ENCODE measurements at places on chromosomes 2 and 18.

GRCh38 chr2:122117371-122117770 lies 361.9 kb downstream of the TSN start:
- no peak for DNase-seq

GRCh38 chr2:20327370-20327769 lies 23.3 kb downstream of the PUM2 start:
- no peak for DNase-seq

GRCh38 chr2:223860809-223861738 lies 23.7 kb upstream of the AP1S3 start:
- no peak for DNase-seq

GRCh38 chr2:170571612-170572011 lies 143.5 kb upstream of the SP5 start:
- DNase-seq, result no peak

DNA sequence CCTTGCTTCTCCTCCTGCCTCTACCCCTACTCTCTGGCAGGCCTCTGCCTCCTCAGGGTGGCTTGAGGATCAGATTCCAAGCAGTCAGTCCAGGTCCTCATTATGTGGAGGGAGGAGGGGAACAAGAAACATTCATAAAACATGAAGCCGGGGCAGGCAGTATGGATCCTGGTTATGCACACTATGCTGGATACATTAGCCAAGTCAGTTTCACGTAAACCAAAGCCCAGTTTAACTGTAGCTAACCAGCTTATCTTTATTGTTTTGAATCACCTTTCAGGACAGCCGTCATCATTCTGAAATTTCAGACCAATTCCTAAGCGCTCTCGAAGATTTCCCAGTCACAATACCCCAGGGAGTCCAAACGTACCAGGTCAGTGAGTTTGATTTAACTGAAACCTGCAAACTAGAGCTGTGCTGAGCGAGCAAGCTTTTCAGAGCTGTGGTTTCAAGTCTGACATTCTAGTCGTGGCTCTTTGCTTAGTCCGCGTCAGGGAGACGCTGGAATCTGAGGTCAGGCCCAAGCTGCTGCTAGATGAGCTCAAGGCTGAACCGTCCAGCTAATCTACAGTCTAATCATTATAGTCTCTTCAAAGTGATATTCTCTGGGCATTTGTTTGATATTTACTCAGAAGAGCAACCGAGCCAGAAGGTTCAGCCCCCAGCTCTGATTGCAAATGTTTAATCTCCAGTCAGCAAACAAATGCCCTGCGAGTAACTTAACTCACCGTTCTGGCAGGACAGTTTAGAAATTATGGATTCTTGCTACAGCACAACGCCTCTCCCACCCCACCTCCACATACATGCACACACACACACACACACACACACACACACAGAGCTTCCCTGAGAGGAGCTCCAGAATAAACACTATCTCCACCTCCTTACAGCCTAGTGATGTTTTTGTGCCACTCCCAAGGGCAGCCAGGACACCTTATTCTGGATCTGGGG lies 63.8 kb upstream of the BZW1 start:
- DNase-seq, result no peak

- no peak for DNase-seq
Measured at GRCh38 chr2:227335713-227336112, 10.7 kb downstream of the MFF start.

GRCh38 chr2:21042958-21043743 lies 722 bp downstream of the APOB start:
- no peak for DNase-seq

DNA sequence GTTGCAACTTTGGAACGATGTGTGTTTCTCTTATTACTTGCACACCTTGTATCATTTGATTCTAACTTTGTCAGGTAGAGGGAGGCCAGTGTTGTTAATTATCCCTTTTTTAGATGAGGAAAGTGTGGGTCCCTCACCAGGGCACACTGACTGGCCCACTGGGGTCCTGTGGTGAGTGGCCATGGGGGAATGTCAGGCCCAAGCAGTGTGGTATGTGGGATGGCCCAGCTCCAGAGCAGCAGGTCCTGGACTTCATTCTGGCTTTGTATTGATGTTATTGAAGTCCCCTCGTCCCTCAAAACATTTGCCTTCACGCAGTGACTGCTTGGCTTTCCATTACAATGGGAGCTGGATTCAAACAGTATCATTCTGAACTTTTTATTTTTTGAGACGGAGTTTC lies 11.7 kb downstream of the NCK2 start:
- no peak for DNase-seq

- no peak for DNase-seq
Measured at GRCh38 chr18:35180455-35180854, 60.4 kb upstream of the ZNF397 start.

- no peak for DNase-seq
Measured at GRCh38 chr2:102387763-102388546, 32.4 kb downstream of the IL18R1 start.

DNA sequence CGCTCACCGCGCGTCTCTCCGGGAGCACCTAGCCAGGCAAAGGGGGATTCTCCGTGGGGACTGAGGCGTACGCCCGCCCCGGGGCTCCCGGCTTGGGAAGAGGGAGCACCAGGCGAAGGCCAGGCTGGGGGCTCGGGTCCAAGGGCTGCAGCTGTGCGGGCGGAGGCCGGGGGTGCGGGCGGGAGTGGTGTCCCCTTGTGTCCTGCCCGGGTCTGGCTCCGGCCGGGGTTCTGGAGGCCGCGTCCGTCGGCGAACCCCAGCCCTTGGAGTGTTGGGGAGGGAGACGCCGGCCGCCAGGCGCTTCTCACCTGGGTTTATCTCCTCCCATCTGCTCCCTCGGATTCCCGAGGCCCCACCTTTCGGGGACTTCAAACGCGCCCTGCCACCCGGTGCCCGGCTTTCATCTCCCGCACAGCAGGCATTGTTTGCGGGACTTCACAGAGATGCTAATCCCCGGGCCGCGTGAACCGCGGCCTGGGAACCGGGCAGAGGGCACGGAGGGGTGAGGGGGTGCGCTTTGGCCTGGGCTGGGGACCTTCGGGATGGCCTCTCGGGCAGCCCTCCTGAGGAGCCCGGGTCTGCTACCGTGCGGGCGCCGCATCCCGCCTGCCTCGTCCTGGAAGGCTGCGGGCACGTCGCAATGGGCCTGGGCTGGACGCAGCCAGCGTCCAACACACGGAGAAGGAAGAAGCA lies 5.0 kb upstream of the GBX2 start:
- no peak for DNase-seq

- no peak for DNase-seq
Measured at GRCh38 chr18:12234451-12235190, 19.5 kb upstream of the CIDEA start.

DNA sequence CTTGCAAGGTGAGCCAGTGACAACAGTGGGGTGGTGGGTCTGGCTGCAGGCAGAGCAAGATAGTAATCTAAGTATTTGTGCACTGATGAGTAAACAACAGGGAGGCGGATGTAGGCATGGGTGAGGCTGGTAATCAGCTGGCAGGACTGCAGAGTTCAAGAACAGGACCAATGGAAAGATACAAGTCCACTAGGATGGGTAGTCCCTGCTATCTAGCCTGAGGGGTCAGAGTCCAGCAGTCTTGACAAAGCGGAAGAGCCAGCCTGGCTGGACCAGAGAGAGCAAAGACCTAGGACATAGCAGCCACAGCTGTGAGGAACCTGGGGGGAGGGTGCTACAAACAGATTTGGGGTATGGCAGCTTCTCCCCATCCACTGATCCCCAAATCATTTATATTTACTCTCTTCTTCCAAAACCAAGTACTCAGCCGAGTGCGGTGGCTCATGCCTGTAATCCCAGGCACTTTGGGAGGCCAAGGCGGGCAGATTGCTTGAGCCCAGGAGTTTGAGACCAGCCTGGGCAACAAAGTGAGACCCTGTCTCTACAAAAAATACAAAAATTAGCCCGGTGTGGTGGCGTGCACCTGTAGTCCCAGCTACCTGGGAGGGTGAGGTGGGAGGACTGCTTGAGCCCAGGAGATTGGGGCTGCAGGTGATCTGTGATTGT lies 25.9 kb downstream of the VIL1 start:
- no peak for DNase-seq

DNA sequence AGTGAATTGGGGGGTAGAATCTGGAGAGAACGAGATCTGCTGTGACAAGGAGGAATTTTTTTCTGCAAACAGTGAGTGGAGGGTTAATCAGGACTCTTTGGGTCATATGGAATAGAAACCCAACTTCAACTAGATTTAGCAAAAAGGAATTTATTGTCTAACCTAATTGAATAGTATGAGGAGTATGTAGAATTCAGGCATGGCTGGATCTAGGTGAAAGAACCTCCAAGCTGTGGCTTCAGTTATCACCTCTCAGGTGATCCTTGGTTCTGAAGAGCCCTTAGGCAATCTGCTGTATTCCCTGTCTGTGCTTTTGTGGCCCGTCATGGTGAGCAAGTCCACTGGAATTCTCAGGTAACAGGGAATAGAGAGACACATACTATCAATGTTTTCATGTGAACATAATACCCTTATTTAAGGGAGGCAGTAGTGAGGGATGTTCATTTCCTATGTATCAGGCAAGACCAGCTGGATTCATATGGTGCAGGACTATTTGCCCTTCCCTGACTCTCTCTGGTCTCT lies 164.7 kb downstream of the ALPK2 start:
- DNase-seq, result no peak

DNA sequence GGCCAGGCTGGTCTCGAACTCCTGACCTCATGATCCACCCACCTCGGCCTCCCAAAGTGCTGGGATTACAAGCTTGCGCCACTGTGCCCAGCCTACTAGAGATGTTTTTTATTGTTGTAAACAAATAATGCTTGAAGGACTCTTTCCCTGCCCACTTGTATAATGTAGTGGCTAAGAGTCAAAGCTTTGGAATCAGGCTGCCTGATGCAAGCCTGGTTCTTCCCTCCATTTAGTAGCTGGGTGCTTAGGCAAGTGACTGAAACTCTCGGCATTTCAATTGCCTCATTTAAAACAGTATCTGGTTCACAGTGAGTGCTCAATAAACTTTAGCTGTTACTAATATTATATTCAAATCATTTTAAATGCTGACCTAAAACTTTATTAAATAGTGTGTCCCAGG lies 264.0 kb upstream of the FBXO11 start:
- DNase-seq, result no peak

DNA sequence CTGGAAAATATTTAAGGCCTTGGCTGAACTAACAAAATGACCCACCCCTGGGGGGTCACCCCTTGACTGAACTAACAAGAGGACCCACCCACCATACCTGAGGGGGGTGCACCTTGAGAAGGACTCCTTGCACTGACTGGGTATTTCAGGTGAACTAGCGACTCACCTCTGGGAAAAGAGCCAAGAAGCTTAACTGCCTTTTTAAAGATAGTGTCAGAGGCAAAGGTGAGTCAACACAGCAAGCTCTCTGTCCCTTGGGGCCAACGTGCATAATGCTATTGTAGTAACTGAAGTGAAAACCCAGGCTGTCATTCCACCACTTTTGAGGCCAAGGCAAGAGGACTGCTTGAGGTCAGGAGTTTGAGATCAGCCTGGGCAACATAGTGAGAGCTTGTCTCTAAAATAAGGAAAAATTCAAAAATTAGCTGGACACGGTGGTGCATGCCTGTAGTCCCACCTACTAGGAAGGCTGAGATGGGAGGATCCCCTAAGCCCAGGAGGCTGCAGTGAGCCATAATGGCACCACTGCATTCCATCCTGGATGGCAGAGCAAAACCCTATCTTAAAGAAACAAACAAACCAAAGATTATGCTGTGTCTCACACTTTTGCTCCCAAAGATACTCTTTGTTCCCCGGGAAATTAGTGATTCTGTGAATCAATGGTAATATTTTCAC lies 36.4 kb upstream of the ZCCHC2 start:
- DNase-seq, result no peak

Measured in NCI-H1092 (cell line).